ENCODE measurements at places on chromosomes 12 and 14.

GRCh38 chr12:69046363-69046762, 113.4 kb upstream of the CPM start:
- DNase-seq = no peak

DNA sequence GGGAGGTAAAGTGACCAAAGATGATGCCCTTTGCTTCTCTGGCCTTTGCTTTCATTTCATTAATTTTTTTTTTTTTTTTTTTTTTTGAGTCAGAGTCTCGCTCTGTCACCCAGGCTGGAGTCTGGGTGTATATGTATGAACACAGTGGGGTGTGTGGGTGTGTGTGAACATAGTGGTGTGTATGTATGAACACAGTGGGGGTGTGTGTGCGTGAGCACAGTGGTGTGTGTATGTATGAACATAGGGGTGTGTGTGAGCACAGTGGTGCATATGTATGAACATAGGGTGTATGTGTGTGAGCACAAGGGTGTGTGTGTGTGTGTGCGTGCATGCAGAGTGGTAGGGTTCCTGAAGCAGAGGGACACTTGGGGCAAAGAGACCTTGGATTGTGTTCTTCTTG, 9.6 kb downstream of the KLC1 start:
- no peak for DNase-seq

DNA sequence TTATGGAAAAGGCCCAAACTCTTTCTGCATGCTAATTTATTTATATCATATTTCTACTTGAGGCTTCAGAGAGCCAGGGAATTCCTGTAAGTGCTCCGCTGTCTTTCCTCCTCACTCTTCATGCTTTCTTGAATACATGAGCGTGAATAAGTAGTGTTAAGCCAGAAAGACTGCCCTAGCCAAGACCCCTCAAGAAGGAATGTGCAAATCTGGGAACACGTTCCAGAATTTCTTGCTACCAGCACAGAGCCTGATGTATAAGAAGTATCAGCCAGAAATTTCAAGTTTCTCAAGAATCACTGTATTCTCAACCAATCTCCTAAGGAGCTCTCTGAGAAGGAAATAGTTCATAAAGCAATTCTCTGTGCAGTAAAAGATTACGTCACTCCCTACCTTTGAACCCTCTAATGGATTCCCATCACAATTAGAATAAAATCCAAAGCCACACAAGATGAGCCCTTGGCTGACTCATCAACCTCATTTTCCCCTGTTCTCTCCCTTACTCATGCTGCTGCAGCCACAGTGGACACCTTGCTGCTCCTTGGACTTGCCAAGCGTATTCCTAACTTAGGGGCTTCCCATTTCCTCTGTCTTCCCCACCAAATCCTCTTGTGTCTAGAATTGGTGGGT, 6.9 kb upstream of the TSPAN8 start:
- no peak for DNase-seq

- no peak for DNase-seq
These were observed 127.4 kb downstream of the KTN1 start for GRCh38 chr14:55707365-55707804.

GRCh38 chr12:61956545-61956944, 303.7 kb upstream of the USP15 start:
- DNase-seq = no peak

DNA sequence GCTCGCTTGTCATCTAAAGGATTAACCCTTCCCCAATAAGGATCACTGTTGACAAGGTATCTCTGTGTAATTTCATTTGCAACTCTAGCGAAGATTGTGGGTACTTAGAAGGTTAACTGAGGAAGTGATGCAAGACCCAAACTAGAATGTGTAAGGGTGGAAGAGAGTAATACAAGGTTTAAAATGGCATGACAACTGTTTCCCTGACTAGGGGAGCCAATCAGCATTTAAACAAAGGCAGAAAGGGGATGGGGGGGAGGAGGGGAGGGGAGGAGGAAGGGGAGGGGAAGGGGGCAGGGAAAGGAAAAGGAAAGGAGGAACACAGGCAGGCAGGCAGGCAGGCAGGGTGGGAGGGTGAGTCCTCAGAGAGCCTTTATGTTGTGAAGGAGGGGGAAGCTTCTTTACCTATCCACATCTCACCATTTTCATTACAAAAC, 31.1 kb downstream of the NRDE2 start:
- no peak for DNase-seq

Data from WERI-Rb-1 (cell line).